ENCODE measurements at places on chromosomes 11 and 22.

- DNase-seq = peak; percentile 98
Observed at GRCh38 chr11:62771144-62772021, at the start of gene TAF6L. Gene TAF6L, plus strand, starts transcription at chr11:62771396. Its CDS starts 4,388 bp downstream, at chr11:62775784.

DNA sequence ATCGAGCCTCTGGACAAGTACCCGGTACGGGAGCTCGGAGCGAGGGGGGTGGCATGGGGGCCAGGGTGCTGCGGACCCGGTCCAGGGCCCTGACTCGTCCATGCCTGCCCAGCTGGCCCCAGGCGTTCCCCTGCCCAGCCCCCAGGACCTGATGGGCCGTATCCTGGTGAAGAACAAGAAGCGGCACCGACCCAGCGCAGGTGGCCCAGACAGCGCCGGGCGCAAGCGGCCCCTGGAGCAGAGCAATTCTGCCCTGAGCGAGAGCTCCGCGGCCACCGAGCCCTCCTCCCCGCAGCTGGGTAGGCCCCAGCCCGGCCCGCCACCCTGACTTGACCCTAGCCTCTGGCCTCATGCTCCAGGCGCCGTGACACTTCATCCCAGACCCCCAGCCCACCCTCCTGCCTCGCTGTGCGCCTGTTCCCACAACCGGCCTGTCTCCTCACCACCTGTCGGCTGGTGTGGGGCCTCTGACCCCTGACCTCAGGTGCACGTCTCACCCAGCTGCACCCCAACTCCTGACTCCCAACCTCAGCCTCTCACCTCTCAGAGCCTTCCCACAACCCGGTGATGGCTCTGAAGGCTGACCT is 7.7 kb downstream of the PLCB3 start:
- no peak for DNase-seq

DNA sequence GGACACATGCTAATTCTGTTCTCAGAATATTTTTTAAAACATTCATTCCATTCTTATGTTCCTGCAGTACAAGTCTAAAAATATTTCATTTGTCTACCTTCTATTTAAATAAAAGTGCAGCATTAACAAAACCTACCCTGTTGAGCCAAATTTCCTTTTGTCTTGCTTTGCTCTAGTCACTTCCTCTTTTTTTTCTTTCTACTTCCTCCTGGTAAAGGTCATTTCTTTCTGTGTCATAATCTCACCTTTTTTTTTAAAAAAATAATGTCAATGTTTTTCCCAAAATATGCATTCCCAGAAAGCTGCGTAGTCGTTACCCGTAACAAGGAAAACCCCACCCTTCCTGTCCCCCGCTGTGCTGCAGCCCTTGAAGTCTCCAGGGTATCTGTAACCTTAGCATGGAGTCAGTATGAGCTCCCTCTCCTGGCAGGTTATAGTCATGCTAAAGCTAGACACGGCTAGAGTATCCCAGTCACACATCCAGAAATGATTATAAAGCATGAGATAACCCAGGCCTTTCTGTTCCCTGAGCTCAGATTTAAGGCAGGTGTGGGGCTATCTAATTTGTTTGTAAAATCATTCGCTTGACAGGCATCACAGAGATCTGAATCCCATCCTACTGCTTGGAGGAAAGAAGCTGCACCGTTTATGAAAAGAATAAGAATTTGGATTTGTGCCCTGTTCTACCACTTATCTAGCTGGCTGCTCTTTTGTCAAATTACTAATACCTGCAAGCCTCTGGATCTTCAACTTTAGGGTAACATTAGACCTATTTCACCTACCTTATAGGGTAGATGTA is 51.1 kb upstream of the EED start:
- DNase-seq = no peak

DNA sequence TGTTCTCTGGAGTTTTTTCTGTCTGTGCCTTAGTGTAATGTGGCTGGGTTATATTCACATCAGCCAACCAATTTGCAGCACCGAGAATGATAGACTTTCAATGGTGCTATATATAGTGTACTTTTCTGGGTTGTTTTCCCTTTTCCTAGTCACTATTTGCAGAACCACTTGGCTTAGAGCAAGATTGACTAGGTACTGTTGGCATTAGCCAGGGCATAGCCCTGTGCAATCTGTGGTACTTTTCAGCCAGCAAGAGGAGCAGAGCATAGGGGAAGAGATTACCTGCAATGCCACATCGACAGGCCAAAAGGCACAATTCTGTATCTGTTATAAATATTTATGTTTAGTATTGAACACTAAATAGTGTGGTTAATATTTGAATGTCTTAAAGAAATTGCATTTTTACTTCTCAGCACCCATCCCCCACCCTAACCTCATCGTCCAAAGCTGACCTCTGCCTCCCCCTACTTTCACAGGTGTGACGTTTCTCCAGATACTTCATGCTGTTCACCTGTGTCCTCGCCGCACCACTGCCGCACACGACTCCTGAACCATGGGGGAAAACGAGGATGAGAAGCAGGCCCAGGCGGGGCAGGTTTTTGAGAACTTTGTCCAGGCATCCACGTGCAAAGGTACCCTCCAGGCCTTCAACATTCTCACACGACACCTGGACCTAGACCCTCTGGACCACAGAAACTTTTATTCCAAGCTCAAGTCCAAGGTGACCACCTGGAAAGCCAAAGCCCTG is 51.4 kb downstream of the MICAL2 start:
- no peak for DNase-seq

DNA sequence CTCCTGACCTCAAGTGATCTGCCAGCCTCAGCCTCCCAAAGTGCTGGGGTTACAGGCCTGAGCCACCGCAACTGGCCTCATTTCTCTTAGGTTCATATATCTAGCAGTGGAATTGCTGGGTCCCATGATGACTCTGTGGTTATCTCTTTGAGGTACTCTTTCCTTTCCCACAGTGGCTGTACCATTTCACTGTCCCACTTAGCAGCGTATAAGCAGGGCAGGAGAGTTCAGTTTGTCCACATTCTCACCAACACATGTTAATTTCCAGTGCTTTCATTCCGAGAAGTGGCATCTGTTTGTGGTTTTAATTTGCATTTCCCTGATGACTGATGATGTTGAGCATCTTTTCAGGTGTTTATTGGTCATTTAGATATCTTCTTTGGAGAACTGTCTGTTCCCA is 16.4 kb downstream of the PRR5 start:
- DNase-seq = no peak

DNA sequence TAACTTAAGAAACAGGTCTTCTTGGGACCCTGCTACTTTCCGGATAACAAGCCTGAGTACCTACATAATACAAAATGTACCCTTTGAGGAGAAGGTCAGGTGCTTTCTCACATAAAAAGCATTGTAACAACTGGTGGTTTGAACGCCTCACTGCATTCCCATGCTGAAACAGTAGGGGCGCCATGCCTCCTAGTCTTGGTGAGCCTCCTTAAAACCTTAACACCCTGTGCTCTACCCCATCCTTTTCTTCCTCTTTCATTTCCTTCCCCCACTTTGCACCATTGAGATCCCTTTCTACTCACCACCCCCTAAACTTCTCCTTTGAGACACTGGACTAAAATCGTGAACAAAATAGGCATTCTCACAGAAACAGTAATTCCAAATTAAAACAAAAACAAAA is 729.3 kb downstream of the NTM start:
- DNase-seq = no peak

DNA sequence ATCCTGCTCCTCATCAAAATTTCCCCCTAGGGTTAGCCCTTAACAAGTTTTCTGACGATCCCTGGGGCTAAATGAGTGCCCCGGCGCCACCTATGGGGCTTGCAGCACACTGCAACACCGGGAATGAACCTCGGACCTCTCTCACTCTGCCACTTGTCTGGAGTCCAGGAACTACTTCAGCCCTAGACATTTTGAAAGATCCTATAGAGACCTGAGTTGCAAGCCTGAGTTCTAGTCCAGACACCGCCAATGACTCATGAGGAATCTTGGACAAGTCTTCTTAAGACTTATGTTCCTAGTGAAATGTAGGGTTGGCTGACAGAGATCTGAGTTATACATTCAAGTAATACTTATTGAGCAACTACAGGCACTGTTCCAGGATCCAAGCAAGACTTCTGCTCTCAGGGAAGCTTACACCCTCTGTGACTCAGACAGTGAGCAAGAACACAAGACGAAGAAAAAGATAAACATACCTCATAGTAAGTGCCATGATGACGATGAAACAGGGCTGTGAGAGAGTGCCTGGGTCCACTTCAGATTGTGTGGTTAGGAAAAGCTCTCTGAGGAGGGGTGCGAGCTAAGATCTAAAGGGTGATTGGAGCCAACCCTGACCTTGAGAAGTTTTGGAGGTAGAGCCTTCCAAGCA is 10.2 kb upstream of the STK33 start:
- peak; percentile 79 for DNase-seq

GRCh38 chr11:131940126-131940525 is 569.7 kb downstream of the NTM start:
- no peak for DNase-seq

DNA sequence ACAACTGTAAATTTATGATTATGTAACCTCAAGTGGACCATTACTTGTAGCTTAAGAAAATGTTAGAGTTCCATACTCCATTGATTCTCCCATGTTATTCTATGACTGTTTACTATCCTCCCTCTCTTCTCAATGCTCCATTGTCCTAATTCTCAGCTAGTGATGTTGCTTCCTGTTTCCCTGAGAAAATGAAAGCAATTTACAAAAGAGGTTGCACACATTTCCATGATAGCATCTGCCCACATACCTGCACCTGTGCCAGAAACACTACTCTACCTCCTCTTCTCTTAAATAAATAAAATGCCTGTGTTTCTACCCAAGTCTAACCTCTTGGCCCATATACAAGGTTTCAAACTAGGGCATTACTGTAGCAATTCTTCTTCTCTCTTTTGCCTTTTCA is 1620.9 kb downstream of the FAM181B start:
- no peak for DNase-seq

DNA sequence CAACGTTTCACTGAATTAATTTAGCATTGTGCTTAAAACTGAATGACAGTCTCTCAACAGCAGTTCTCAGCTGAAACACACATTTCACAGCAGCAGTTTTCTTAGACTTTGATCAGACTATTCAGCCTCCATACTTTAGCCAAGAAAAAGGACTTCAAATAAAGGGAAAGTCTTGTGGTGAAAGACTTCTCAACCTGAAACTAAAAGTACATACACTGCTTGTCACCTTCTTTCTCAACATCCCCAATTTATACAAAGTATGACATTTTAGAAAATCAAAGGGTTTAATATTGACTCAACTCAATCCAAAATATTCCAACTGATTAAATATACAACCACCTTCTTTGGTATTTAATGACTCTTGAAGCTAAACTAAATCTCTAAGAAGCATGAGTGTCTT is 419.0 kb downstream of the LRRC4C start:
- no peak for DNase-seq

DNA sequence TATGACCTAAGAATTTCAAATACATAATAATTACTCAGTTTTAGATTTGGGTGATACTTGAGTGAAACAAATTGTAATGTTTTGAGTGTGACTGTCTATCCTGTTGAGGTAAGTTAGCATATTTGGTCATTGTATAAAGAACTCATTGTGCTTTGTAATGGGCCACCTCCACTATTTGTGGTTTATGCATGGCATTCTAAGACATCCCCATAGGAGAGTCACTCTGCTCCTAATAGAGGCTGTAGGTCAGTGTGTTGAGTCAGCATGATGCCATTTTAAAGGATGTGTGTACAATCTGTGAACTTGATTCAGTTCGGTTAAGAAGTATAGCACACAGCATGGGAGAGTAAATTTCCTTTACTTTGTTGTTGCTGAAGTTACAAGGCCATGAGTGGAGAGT is 1112.4 kb downstream of the JRKL start:
- no peak for DNase-seq

- no peak for DNase-seq
Observed at GRCh38 chr22:16776080-16776479, 49.1 kb downstream of the XKR3 start.

GRCh38 chr22:19880786-19881569 is 26.3 kb upstream of the GNB1L start:
- DNase-seq = peak; percentile 96
